Left ventricle myocardium superior (tissue), 1 donor: ENCODE measurements at places on chromosomes 5 and 9. TPM values are rescaled to one million over a fixed set of nuclear protein-coding genes. Genes with fewer than 3 reads are reported as not detected.

DNA sequence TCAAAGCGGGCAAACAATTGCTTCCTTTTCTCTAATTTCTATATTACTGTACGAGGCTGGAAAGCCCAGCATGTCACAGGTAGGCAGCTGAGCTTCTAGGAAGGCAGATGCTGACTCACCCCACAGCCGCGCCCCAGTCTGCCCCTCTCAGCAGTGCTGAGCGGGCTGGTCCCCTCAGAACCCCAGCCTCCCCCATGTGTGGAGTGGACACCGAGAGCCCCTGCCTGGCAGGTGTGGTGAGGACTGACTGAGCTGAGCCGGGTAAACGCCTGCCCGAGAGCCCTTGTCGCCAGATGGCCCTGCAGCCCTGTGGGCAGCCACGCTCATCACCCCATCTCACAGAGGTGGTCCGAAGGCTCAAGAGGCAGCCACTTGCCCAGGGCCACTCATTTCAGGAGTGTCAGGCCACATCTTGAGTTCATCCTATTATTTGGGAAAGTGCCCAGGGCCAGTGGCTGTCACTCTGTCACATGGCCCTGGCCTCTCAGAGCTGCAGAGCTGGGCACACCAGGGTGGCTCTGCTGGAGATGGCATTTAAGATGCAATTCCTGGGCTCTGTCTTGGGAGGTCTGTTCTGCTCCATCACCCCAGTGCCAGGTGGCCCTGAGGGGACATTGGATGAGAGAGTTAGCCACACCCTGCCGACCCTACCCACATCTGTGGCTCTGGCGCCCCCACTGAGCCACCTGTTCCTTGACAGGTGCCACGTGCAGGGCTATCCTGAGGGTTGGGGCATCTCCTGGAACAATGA, 12.4 kb downstream of the CARD19 start:
- no peak for DNase-seq

- DNase-seq = peak; percentile 44
Observed at GRCh38 chr5:14217587-14217986, 74.4 kb downstream of the TRIO start.

DNA sequence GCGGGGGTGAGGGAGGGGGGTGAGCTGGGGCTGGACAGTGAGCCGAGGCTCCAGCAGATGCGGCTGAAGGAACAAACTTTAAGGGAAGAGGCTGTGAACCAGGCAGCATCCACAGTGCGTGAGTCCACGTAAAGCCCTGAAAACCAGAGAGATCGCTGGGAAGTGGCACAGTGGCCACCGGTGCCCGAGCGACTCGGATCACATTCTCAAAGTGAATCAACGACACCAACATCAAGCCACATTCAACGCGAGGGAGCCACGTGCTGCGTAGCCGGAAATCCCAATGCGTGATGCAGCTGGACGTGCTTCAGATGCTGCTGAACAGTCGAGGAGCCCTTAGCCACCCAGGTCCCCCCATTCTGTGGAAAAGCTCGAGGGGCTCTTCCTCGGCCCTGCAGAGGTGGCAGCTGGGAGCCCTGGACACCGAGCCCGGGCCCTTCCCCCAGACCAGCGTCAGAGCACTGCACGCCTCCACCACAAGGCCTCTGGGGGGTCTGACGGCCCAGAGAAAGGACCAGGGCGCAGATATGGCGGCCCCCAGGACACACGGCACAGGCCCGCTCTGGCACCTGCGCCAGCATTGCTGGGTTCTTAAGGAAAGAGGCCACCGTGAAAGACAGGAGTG, 53.7 kb upstream of the EXOC3 start:
- no peak for DNase-seq

Gene UBTD2
- total RNA-seq = 8.7 TPM

- peak; percentile 91 for DNase-seq
Observed at GRCh38 chr9:98974994-98975712, 31.4 kb downstream of the COL15A1 start.

- DNase-seq = no peak
Observed at GRCh38 chr5:61811052-61811451, 479.0 kb downstream of the ZSWIM6 start.

DNA sequence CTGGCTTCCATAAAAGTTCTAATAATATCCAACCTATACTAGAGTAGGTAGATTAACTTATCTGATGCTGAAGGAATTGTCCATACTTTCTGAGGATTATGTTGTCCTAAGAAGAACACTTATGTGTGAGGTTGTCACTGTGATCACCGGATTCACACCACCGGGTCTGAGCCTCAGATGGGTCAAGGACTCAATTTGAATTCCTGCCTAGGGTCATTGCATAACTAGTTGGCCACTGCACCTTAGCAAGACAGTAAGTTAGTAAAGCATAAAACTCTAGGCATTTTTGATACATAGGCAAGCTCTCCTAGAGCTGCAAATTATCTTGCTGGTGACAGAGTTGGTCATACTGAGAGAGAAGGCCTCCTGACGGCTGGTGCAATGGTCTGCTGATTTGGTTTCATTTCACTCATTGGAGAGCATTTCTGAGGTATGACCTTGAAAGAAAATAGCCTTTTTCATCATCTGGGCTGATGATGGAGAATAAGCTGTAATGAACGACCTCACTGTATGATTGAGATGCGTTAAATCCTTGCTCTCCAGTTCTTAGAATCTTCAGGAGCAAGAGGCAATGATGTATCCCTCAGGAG, 72.0 kb upstream of the CKMT2 start:
- DNase-seq = no peak
